ENCODE measurements at places on chromosomes 6 and 20.

DNA sequence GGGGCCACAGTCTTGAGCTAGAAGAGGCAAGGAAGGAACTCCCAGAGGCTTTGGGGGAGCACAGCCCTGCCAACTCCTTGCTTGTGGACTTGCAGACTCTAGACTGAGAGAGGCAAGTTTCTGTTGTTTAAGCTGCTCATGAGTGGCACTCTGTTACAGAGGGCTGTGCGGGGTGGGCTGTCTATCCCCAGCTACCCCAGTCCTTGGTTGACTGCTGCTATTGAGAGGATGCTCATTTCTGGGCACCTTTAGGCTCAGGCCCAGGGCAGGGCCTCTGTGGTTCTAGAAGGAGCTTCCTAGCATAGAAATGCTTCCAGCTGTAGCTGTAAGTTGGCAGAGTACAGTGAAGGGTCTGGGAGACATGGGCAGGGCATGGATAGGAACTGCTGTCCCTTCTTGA is 151.3 kb upstream of the GGTLC1 start:
- DNase-seq, result no peak

DNA sequence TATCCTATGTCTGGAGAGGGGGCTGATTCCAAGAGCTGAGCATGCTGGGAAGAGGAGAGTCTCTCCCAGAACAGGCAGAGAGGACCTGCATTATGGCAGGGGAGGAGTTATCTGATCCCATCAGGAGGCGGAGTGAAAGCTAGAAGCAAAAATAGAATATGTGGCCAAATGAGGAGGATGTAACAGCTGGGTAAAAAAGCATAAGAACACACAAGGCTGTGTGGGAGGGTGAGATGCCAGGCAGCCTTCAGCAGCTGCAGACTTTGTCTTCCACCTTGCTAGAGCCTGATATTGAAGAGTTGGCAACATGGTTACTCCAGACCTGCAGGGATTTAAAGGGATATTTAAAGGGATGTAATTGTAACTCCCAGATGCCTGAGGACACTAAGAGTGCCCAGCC is 167.1 kb downstream of the PTPRT start:
- no peak for DNase-seq

DNA sequence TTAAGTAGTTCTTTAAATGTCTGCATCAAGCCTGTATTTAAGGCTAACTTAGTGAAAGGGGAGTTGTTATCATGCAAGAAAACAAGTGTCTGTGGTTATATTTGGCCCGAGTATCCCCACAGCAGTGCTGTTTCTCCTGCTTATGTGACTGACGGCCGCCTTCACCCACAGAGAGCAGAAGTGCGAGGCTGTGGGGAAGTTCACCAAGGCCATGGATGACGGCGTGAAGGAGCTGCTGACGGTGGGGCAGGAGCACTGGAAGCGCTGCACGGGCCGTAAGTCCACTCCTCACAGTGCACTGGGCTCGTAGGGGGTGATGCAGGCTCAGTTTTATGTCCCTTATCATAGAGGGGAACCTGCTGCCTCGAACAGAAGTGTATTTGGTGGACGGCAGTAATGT is 53.2 kb upstream of the SYNJ2 start:
- DNase-seq, result no peak

DNA sequence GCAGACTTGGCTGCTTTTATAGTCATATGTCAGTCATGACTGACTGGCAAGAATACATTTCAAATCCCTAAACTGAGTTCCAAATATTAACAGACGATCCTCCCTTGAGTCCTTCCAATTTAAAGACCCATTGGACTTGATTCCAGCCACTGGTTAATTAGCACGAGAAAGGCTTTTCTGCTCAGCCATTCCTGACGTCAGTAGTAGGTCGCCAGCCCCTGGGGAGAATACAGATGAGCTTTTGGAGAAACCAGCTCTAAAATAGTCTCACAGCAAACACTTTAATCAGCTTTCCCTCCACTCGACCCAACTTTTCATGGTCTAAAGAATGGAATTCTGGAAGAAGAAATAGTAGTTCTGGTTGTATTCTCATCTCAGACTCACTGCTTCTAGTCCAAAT is 91.6 kb downstream of the SLC22A3 start:
- DNase-seq, result no peak

DNA sequence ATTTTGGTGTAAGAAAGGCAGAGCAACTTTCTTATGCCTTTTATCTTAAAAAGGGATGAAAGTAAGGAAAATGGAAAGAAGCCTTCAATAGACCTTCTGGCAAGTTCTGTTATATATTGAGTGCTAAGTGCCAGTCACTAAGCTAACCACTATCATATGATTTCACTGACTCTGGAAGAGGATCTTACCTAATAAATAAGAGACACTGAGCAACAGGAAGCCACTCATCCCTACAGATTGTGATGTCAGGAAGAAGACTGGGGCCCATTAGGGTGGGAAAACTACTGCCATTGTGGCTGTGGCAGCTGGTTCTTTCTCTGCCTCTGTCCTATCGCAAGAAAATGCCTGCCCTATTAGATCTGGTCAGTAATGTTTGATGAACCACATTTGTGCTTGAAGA is 89.6 kb downstream of the AIG1 start:
- no peak for DNase-seq

All from non-pigmented ciliary epithelial cell (primary cell).